Ammon's horn (tissue), 1 donor: ENCODE measurements at places on chromosomes 4 and X.

DNA sequence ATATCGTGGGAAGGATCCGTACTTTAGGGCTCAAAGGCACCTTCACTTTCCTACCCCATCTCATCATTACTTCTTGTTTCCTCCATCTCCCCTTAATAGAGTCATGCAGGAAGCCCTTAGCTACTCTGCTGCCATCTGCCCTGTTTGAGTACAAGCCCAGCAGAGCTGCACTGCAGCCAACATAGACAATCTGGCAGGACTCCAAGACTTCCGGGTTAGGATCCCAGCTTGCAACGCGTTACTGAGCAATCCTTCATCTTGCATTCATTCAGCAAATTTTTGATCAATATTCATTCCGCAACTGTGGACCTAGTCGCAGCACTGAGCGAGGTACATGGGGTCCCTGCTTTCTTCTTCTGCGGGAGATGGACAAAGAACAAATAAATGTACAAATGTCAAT lies 344.9 kb downstream of the BCOR start:
- peak; percentile 65 for DNase-seq

DNA sequence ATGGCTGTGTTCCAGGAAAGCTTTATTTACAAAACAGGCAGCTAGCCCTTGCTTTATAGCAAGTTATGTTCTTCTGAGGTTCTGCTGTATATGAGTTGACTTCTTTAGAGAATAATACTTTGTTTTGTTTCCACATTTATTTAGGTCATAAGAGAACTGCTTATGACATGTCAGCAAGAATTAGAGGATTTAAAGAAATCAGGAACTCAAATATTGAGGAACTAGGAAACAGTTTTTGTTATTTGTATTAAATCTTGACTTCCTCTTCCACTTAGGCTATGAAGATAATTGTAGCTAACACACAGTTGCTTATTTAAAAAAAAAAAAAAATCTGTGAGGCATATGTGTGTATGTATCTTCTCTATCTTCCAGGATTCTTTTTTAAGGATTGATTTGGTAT lies 14.3 kb downstream of the ZRSR2 start:
- no peak for DNase-seq

DNA sequence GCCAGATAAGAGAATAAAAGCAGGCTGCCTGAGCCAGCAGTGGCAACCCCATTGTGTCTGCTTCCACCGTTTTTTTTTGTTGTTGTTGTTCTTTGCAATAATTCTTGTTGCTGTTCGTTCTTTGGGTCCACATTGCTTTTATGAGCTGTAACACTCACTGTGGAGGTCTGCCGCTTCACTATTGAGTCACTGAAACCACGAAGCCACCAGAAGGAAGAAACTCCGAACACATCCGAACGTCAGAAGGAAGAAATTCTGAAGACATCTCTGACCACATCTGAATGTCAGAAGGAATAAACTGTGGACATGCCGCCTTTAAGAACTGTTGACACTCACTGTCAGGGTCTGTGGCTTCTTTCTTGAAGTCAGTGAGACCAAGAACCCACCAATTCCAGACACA lies 110.5 kb downstream of the PCDH18 start:
- no peak for DNase-seq

GRCh38 chr4:63325140-63325539 lies 1084.1 kb downstream of the TECRL start:
- DNase-seq = no peak

- DNase-seq = peak; percentile 65
Observed at GRCh38 chr4:53313510-53313909, 52.4 kb downstream of the SCFD2 start.

DNA sequence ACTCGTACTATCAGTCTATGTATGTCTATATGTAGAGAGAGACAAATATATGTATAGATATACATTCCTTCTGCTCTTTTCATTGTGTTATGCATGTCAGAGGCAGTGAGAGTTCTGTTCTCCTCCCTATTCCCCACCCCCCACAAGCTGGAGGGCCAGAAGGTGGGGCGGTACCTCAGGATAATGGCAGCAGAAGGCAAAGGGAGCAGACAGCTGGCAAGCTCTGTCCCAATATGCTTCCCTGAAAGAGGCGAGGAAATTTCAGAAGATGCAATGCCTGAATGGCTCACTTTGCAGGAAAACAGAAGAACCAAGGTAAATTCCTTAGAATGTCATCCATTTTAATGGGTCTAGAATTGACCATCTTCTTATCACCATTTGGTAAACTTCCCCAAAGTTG lies 114.4 kb downstream of the NAA11 start:
- peak; percentile 23 for DNase-seq

- DNase-seq = peak; percentile 28
Observed at GRCh38 chr4:165385126-165385525, 6.3 kb downstream of the CPE start.

GRCh38 chrX:15242899-15243555 lies 26.9 kb downstream of the ASB9 start:
- peak; percentile 58 for DNase-seq

DNA sequence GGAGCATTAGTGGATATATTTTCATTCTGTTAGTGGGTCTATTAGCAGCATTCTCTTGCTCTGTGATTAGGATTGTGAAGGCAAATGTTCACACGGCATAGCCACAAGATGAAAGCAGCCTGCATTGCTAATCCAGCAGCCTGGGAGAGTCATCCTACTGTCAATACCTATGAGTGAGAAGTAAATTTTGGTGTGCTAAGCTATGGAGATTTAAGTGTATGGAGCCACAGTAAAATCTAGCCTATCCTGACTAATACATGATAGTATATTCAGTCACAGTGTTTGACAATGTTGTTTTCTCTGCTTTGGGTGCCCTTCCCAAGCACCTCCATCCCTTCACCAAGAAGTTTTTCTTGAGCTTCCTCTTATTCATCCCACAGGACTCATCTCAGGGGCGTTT lies 47.2 kb upstream of the TMPRSS11F start:
- no peak for DNase-seq

DNA sequence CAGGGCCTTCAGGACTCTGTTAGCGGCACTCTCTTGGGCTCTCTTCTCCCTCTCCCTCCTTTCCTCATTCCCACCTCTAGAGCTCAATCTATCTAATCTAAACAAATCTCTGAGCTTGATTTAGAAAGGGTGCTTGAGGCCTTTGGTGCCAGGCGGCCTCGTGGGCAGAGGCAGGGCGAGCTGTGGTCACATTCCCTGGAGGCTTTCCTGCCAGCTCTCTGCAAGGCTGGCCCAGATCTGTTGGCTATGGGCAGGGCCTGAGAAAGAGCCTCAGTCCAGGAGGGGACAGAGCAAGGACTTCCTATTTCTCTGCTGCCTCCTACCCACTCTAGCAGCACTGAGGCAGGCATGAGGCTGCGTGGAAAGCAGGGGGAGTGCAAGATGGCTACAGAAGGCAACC lies 38.6 kb downstream of the PJA1 start:
- DNase-seq = no peak

- no peak for DNase-seq
Observed at GRCh38 chr4:86461849-86462248, 102.0 kb upstream of the MAPK10 start.

- DNase-seq = peak; percentile 59
Observed at GRCh38 chr4:87005690-87006425, 71.0 kb downstream of the AFF1 start.

DNA sequence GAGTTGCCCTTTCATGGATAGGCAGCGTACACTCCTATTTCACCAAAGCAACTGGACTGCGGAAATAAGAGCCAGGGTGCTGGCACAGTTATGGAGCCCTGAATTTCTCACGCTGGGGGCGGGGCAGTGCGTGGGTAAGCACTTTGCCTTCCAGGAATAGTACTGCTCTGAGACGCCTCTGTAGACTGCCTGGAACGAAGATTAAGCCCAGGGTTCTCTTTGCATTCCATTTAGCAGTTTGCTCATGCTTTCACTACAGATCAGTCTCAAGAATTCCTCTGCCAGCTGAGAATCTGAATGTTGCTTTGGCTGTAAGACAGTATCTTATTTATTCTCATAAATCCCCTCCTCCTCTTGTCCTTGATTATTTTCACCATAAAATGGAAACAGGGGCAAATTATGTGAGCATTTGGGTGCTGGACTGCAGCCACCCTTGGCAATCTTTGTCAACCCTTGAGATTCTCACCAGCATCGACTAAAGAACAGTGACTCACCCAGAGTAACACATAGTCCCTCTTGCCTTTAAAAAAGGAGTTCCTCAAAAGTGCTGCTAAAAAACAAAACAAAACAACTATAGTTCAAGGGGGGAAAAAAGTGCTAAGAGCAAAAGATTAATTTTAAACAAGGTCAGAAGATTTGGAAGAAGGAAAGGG lies 88.9 kb upstream of the CITED1 start:
- no peak for DNase-seq

DNA sequence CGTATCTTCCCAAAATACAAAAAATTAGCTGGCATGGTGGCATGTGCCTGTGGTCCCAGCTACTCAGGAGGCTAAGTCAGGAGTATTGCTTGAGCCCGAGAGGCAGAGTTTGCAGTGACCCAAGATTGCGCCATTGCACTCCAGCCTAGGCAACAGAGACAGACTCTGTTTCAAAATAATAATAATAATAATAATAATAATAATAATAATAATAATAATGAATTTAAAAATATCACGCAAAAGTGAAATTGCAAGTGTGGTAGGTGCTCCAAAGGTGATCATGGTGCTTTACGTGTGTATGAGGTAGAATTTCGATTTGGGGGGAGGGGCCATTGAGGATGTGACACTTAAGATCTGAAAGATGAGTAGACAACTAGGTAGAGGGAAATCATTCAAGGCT lies 4.9 kb upstream of the HPSE start:
- no peak for DNase-seq

GRCh38 chrX:39725928-39726619 lies 371.7 kb downstream of the BCOR start:
- DNase-seq = no peak

DNA sequence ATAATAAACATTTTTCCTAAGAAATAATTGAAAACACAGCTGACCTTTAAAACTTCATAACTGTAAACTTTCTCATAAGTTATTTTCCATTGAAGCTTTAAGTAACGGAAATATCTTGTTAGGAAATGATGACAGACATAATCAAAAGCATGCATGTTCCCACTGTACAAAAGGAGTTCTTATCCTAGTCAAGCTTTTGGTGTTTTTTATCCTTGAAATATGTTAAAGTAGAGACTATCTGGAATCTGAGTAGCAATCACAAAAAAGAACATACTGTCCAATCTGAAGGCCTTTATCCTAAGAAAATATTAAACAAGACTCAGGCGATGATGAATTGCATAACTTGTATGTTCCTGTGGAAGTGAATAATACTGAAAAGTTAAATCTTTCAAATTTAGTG lies 14.4 kb downstream of the GEMIN8 start:
- DNase-seq = no peak

DNA sequence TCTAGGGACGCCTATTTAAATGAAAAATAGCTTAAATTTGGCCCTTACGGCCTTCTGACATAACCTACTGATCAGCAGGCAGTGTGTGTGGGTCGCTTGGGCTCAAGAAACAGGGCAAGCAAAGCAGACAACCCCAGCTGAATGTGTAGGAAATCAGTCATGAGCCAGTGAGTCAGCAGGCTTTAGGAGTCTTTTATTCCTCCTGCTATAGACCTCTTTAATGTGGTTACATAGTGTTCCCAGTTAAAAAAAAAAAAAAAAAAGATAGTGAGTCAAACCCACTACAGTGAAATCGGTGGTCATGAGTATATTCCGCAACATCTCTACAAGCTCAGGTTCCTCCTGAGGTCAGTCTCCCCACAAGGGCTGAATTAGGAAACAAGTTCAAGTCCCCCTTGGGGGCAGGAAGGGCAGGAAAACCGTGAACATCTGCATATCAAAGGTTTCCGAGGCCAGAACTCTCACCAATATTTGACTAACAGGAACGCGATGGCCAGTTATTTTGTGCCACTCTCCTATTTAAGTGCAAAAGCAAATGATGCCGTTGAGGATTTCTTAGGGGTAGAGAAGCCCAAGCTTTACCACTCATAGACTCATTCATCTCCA lies 32.7 kb downstream of the ACSL1 start:
- no peak for DNase-seq

DNA sequence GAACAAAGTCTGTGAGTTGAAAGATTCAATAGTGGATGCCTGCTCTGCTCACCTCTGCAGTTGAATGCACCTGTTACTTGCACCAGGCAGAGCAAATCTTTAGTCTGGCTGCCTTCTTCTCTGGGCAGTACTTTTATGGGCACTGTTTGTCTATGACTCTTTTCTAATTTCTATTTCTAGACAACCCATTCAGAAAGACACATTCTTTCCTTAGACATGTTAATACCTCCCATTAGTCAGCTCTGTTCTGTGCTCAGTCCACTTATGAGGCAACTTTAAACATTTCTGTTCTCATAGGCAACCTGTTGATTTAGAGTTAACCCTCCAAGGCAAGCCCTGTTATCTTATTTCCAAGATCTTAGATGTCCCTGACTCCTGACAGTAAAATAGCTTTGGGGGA lies 108.9 kb downstream of the SYNPO2 start:
- DNase-seq = no peak

GRCh38 chrX:12042615-12043014 lies 95.7 kb upstream of the FRMPD4 start:
- DNase-seq = no peak

- no peak for DNase-seq
Observed at GRCh38 chrX:123337886-123338639, 154.0 kb downstream of the GRIA3 start.

DNA sequence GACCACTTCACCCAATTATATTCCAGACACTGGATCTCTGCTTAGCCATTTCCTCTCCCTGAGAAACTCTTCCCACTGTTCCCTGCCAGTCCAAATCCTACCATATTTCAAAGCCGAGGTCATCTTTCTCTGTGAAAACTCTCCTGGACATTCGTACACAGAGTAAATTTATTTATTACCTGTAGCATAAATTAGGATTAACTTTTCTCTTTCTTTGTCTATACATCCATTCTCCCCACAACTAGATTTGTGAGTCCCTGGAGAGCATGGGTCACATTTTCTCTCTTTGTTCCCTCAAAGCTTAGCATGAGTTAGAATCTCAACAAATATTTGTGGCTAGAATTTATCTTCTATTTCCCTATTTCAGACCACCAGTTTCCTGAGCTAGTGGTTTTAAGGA lies 27.8 kb upstream of the SMIM10 start:
- no peak for DNase-seq

GRCh38 chrX:3563451-3563850 lies 150.0 kb downstream of the PRKX start:
- DNase-seq = no peak

GRCh38 chrX:8984231-8984630 lies 49.7 kb downstream of the FAM9B start:
- no peak for DNase-seq

DNA sequence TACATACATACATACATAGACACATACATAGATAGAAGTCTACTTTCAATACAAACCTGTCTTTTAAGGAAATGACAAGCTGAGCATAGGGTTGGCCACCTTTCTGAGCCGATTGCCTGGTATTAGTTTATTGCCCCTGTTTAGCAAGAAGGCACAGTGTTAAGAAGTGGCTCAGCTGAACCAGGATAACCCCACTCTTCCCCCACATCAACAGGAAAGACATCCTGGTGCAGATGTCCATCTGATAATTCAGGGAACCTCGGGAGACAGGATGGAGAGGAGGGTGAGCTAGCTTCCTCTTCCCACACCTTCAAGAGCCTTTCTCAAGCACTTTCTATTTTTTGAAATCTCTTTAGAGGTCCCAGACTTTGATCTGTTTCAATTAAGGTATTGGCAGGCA lies 52.3 kb downstream of the PKD2 start:
- DNase-seq = no peak

GRCh38 chr4:25949173-25949748 lies 35.2 kb downstream of the SMIM20 start:
- DNase-seq = no peak

- DNase-seq = no peak
Observed at GRCh38 chrX:68568136-68568535, 69.3 kb downstream of the YIPF6 start.
